H9 (cell line): ENCODE measurements at places on chromosomes 4 and X. TPM values are rescaled to one million over a fixed set of nuclear protein-coding genes. Genes with fewer than 3 reads are reported as not detected.

Gene DSPP
- total RNA-seq = not detected in 2 replicates

DNA sequence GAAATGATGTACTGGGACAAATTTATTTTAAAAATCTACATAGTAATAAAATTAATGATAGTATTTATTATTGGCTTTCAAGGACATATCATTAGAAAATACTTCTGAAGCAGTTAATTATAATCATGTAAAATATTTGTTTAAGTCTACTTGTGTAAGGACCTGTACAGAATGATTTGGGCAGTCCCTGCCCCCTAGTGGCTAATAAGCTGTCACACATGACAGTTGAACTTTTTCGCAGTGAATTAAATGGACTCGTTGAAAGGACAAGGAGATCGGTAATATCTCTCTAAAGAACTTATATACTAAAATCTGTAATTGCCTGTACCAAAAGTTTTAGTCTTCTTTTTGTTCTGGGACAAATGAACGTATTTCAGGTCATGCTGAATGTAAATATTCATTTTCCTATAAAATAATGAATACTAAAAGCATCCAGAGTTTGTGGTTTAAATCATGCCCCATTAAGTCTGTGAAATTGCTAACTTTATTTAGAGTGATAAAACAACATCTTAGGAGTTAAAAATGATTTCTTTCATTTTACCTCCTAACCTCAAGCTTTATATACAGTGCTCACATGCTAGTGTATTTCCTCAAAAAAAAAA, 13.6 kb downstream of the EXOC1 start:
- H3K27me3 ChIP-seq = no peaks in the 10 kb centered on the region
- H3K4me1 ChIP-seq = no peaks in the 10 kb centered on the region
- DNase-seq = no peak
- H3K36me3 ChIP-seq = peaks cover 9% of the 10 kb centered on the region
- no peak overlapping the region for H3K4me3 ChIP-seq

- peak overlapping the region; percentile 96 for H3K27ac ChIP-seq
- peaks cover 71% of the 10 kb centered on the region for H3K36me3 ChIP-seq
- no peaks in the 10 kb centered on the region for H3K27me3 ChIP-seq
These were observed 896.5 kb downstream of the PDHA2 start for GRCh38 chr4:96736352-96736889.

DNA sequence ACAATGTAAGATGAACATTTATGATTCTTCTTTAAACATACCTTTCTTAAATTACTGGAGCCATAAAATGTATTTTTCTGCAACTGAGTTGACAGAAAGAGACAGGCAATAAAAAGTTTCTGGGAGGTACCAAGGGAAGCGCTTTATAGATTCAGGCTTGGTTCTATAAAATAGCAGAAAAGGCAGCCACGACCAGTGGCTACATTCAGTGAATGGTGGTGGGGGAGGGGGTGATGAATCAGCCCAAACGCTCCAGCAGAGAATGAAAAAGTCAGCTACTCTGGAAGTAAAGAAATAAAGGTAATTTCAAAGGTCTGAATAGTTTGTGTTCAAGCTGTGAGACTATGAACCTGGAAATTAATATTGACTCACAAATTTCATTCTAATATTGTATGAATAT, 456.1 kb downstream of the KCTD8 start:
- no peak overlapping the region for H3K27ac ChIP-seq
- peak; percentile 26 for DNase-seq
- no peaks in the 10 kb centered on the region for H3K27me3 ChIP-seq
- H3K36me3 ChIP-seq = no peaks in the 10 kb centered on the region

DNA sequence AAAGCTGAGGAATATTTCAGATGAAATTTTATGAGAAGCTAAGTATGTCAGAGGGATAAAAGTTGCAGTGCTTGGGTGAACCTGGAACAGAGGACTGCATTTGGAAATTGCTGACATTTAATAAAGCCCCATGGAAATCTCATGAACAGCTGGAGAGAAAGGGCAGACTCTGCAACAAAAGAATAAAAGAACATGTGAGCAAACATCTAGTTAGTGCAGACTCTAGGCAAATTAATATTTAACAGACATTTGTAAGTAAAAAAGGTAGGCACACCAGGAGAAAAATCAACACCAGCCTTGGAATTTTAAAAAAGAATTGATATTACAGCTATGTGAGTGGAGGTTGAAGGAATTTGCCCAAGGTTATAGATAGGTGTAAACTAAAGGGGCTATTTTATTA, 114.6 kb upstream of the PUDP start:
- H3K27ac ChIP-seq = no peak overlapping the region
- H3K4me1 ChIP-seq = no peaks in the 10 kb centered on the region; the same call in 1 of the 2 replicates
- no peaks in the 10 kb centered on the region for H3K36me3 ChIP-seq
- no peaks in the 10 kb centered on the region for H3K27me3 ChIP-seq
- DNase-seq = no peak

- H3K4me3 ChIP-seq = no peak overlapping the region; the same call in 2 of the 3 replicates
- peaks cover 8% of the 10 kb centered on the region; the same call in 1 of the 2 replicates for H3K4me1 ChIP-seq
- H3K36me3 ChIP-seq = peaks cover 2% of the 10 kb centered on the region; the same call in 2 of the 3 replicates
- no peak overlapping the region for H3K27ac ChIP-seq
These were observed 103.7 kb downstream of the ATXN3L start for GRCh38 chrX:13216139-13216538.

DNA sequence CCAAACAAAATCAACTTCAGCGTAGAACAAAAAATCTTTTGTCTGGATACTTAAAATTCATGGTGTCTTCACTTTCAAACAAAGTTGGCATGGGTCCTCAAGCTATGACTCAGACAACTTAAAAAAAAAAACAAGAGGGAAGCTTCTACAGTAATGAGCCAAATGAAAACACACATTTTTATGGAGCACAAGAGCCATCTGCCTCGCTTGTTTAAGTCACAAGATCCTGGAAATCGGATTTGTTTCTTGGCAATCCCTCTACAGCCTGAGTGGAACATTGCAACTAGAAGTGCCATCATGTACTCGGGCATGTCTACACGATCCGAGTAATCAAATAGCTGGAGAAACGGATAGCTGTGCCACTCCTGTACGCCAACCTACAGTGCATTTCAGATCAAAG, 22.6 kb downstream of the LAMP2 start:
- peaks cover 47% of the 10 kb centered on the region for H3K36me3 ChIP-seq
- no peak overlapping the region for H3K4me3 ChIP-seq
- no peak for DNase-seq
- no peaks in the 10 kb centered on the region for H3K27me3 ChIP-seq

Gene MTNR1A
- 0.57 and 0.97 TPM in 2 replicates for total RNA-seq

Gene NCBP2L
- total RNA-seq = not detected in 2 replicates

Gene BMPR1B
- total RNA-seq = 0.35 and 0.72 TPM in 2 replicates

GRCh38 chr4:108352664-108353308, 184.1 kb upstream of the LEF1 start:
- DNase-seq = no peak
- no peaks in the 10 kb centered on the region for H3K4me1 ChIP-seq
- H3K36me3 ChIP-seq = no peaks in the 10 kb centered on the region
- H3K27me3 ChIP-seq = no peaks in the 10 kb centered on the region
- H3K27ac ChIP-seq = no peak overlapping the region
- no peak overlapping the region for H3K4me3 ChIP-seq

Gene MAOB
- 1.1 and 1.4 TPM in 2 replicates for total RNA-seq

DNA sequence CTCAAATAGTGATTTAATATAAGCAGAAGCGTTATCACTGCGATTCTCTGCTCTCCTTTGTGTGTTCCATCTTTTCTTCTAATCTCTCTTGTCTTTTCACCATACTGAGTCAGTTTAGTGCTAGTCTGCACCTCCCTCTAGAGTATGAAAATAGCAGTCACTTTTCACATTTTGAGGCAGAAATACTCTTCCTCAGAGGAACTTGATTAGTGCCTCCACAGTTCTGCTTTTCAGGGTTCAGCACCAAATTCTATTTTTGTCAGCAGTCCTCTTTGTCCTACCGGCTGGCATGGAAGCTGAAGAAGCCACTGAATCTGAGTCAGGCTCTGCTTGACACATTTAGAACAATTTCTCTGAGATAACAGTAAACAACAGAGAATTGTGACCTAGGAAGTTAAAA, 49.7 kb upstream of the ANKRD17 start:
- H3K27me3 ChIP-seq = no peaks in the 10 kb centered on the region
- H3K4me3 ChIP-seq = no peak overlapping the region
- no peak overlapping the region for H3K27ac ChIP-seq
- DNase-seq = no peak
- H3K4me1 ChIP-seq = no peaks in the 10 kb centered on the region

DNA sequence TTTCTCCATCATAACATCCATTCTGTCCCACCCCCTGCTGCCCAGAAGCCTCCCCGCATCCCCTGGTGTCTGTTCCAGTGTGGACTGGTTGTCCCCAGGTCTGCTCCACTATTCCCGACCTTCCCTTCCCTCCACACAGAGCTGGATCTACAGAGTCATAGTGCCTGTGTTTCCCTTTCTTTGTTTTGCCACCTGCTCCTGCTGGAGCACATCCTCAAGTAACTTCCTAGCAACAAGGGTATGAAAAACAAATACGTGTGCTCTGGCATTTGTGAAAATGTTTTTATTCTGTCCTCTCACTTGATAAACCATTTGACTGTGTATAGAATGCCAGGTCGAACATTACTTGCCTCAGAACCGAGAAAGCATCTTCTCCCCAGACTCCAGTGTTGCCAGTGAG, 29.9 kb upstream of the ADRA2C start:
- no peaks in the 10 kb centered on the region for H3K36me3 ChIP-seq
- H3K4me3 ChIP-seq = no peak overlapping the region
- DNase-seq = no peak
- no peaks in the 10 kb centered on the region for H3K27me3 ChIP-seq
- no peak overlapping the region for H3K27ac ChIP-seq

DNA sequence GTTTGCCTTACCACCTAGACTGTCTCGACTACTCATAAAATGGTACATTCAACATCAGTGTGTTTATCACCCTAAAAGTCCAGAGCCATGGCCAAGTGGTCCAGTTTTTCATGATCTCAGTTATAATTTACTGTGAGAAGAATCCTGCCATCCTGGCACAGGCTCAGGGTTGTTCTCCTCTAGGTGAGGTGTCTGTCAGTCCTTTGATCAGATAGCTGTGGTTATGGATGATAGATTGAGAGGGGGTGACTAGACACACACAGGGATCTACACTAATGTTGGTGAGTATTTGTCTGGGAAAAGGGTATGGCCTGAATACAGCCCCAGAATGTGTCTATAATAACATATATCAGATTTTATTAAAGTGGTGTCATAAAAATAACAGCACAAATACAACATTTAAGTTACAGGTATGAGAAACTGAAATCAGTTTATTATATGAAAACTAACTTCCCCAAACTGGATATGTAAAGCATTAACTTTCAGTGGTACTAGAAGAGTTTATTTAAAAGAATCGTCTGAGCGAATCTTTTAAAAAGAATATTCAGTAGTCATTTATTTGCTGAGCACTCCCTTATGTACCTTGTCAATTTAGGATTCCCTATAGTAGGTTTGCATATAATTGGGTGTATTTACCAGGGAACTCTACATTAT, 93.3 kb downstream of the STIM2 start:
- no peak overlapping the region for H3K4me3 ChIP-seq
- DNase-seq = no peak
- H3K36me3 ChIP-seq = no peaks in the 10 kb centered on the region
- no peak overlapping the region for H3K27ac ChIP-seq

- H3K27me3 ChIP-seq = no peaks in the 10 kb centered on the region
- no peaks in the 10 kb centered on the region for H3K36me3 ChIP-seq
- H3K4me1 ChIP-seq = no peaks in the 10 kb centered on the region
- DNase-seq = no peak
These were observed 152.8 kb downstream of the RASL11B start for GRCh38 chr4:53014881-53015280.

Gene ELK1
- 49.2 and 49.8 TPM in 2 replicates for total RNA-seq

DNA sequence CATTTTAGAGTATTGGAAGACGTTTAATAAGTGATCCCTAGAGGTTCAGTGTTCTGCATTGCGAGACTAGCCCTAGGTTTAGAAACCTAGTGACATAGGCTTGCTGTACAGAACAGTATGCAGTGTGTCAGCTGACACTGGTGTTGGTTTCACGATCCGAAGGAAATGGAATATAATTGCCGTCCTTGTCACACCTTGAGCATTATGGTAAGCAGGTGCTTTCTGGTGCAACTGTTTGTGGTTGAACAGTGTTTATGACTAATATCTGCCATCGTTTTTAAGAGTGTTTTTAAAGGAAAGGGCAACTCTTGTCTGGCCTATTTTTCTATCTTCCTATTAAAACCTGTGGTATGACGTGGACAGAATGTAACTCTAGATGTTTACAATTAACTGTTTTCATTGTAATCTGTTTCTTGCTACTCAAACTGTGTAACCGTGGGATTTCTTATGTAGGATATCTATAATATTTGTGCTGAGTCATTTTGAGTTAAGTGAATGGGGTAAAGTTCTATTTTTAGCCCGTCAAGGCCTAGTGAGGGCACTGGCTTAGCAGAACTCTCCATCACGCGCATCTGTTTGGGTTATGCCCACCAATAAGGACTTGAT, 53.8 kb upstream of the TBC1D14 start:
- no peak for DNase-seq
- H3K36me3 ChIP-seq = peaks cover 36% of the 10 kb centered on the region
- peaks cover 2% of the 10 kb centered on the region; the same call in 1 of the 2 replicates for H3K4me1 ChIP-seq
- H3K27me3 ChIP-seq = no peaks in the 10 kb centered on the region

Gene CCKAR
- total RNA-seq = not detected in 2 replicates

Gene KLHL13
- 4.0 and 4.1 TPM in 2 replicates for total RNA-seq
